ENCODE measurements at places on chromosomes 2 and 18. TPM values are rescaled to one million over a fixed set of nuclear protein-coding genes. Genes with fewer than 3 reads are reported as not detected.

DNA sequence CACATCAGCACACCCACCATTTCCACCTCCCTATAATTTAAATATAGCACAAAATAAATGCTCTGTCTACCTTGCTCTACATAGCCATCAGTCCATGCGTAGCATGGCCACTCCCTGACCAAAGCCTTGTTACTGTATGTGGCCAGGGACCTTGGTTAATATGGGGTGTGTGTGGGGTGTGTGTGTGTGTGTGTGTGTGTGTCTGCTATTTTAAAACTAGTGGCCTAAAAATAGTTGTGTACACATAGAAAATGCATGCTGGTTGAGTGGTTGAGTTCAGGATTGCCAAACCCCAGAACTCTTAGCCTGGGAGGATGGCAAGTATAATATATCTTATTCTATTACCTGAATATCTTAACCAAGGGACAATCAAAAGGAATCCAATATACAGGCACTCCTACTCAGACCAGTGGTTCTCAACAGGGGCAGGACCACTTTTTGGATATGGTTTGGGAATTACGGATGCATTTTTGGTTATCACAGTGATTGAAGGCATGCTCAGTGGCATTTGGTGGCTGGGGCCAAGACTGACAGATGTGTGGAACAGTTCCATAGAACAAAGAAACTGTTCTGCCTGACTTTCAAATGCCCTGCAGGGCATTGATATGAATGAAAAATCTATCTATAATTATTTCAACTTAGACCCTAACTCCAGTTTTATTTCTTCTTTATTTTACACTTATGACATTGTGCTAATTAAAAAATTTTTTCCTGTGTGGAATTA, 72.3 kb upstream of the PSME4 start:
- H3K36me3 ChIP-seq = no peaks in the 10 kb centered on the region
- no peak overlapping the region for H3K4me3 ChIP-seq

POLE4 gene
- total RNA-seq = 101 TPM

GRCh38 chr2:196205011-196205766, 33.8 kb upstream of the STK17B start:
- no peak overlapping the region for H3K27ac ChIP-seq
- H3K27me3 ChIP-seq = no peaks in the 10 kb centered on the region
- H3K36me3 ChIP-seq = no peaks in the 10 kb centered on the region
- DNase-seq = no peak
- H3K4me3 ChIP-seq = no peak overlapping the region

DNA sequence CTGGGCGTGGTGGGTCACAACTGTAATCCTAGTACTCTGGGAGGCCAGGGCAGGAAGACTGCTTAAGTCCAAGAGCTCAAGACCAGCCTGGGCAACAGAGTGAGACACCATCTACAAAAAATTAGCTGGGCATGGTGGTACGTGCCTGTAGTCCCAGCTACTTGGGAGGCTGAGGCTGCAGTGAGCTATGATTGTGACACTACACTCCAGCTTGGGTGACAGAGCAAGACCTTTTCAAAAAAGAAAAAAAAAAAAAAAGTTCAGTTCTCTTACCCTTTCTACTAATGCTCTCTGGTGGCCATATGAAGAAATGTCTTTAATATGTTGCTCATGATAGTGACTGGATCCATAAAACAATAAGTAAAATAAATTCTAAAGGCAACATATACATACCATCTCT, 14.9 kb downstream of the TYW5 start:
- H3K27ac ChIP-seq = no peak overlapping the region
- no peak overlapping the region for H3K4me3 ChIP-seq
- H3K27me3 ChIP-seq = no peaks in the 10 kb centered on the region
- no peaks in the 10 kb centered on the region for H3K36me3 ChIP-seq

- H3K4me3 ChIP-seq = no peak overlapping the region
- no peaks in the 10 kb centered on the region for H3K36me3 ChIP-seq
- DNase-seq = no peak
- H3K4me1 ChIP-seq = peaks cover 9% of the 10 kb centered on the region
- H3K27me3 ChIP-seq = no peaks in the 10 kb centered on the region
Measured at GRCh38 chr2:240689975-240690374, 1.7 kb upstream of the AQP12A start.

C2orf80 gene
- total RNA-seq = not detected

GRCh38 chr2:28088970-28089369, 198.4 kb downstream of the BABAM2 start:
- H3K27ac ChIP-seq = no peak overlapping the region
- no peak overlapping the region for H3K4me3 ChIP-seq
- peaks cover 10% of the 10 kb centered on the region for H3K4me1 ChIP-seq
- no peak for DNase-seq
- no peaks in the 10 kb centered on the region for H3K36me3 ChIP-seq

DNA sequence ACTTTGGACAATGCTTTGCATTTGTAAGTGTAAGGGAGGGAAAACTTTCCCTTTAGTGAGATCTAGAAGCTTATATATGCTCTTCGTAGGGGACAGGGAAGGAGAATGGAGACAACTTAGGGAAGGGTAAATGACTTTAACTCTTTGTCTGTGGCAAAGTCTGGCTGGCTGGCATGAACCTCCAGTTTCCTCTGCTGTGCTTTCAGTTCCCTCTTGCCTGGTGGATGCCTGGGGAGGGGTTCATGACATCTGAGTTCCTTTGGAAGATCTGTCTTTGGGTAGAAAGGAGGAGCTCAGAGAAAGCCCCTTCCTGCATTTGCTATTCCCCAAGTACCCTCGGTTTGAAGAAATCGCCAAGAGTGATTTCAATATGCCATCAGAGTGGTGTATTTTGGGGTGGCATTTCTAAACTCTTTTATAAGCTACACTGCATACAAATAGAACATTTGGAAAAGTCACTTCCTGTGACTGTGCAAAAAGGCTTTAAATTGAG, 143.6 kb downstream of the VAPA start:
- H3K36me3 ChIP-seq = no peaks in the 10 kb centered on the region
- DNase-seq = no peak
- H3K4me1 ChIP-seq = no peaks in the 10 kb centered on the region

DNA sequence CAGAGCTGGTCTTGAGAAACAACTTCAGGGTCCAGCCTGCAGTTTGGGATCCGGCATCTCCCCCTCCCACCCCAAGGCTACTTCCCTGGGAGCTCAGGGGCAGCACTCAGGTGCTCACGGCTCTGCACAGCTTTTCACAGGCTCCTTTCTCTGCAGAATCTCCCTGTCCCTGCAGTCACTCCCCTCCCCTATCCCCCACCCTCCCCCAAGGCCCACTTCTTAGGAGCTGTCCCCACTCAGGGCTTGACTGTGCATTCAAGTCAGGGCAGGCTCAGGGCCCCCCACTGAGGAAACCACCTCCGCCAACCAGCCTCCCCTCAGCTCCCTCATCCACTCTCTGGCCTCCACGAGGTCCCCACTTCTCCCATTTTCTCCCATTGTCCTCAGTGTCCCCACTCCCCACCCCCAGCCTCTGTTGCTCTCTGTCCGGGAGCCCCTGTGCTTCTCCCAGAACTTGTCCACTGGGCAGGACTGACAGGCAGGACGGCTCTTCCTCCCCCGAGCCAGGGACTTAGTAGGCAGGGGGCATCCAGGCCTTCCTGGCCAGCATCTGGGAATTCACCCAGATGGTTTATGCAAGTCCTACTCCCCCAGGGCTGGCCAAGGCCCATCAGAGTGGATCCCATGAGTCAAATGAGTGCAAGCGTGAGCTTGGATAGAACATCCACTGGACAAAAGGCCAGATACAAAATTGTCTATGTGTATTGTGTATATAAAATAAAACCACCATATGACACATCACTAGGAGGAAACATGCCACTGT, 7.6 kb downstream of the NMUR1 start:
- DNase-seq = no peak
- H3K4me1 ChIP-seq = no peaks in the 10 kb centered on the region
- no peak overlapping the region for H3K27ac ChIP-seq

DNA sequence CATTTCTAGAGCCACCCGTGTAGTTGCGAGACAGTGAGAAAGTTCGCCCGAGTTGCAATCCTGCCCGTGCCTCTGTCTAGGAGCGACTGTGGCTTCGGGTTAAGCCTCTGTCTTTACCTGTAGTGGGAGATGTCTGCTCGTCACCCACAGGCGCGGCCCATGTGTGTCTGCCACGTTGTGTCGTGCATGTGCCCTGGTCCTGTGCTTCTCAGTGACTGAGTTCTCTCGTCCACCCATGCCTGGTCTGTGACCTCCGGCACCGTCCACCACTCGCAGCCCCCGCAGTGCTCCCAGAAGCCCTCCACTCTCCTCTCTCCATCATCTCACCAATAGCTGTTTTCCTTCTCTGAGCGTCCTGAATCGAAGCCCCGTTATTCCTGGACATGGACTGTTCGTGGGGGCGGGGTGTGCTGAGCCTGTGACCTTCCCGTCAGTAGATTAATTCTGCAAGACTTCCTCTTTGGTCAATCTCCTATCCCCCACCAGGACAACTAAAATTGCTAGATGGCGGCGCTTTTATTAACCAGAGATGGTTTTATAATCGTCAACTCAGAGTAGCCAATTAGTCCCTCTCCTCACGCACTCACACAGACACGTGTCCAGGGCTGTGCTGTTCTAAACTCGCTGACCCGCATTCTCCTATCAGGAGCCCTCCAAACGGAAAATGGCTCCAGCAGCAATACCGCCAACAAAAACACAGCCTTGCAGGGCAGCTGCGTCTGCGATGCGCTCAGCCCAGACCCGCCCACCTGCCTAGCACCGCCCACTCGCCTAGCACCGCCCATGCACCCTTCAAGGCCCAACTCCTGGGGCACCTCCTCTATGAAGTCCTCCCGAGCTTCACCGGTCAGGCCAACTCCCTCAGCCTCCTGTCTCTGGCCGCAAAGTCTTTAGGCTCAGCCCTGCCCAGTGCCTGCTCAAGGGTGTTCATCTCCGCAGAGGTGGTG, 119.4 kb downstream of the TWIST2 start:
- H3K4me1 ChIP-seq = 0 out of 2 replicates have a peak, but pooled peaks cover 6% of the 10 kb centered on the region
- DNase-seq = no peak
- H3K27me3 ChIP-seq = no peaks in the 10 kb centered on the region
- H3K36me3 ChIP-seq = no peaks in the 10 kb centered on the region
- no peak overlapping the region for H3K4me3 ChIP-seq

GRCh38 chr2:88195246-88195645, 25.1 kb downstream of the THNSL2 start:
- H3K27ac ChIP-seq = no peak overlapping the region
- H3K27me3 ChIP-seq = no peaks in the 10 kb centered on the region
- no peak overlapping the region for H3K4me3 ChIP-seq
- no peaks in the 10 kb centered on the region for H3K4me1 ChIP-seq

DNA sequence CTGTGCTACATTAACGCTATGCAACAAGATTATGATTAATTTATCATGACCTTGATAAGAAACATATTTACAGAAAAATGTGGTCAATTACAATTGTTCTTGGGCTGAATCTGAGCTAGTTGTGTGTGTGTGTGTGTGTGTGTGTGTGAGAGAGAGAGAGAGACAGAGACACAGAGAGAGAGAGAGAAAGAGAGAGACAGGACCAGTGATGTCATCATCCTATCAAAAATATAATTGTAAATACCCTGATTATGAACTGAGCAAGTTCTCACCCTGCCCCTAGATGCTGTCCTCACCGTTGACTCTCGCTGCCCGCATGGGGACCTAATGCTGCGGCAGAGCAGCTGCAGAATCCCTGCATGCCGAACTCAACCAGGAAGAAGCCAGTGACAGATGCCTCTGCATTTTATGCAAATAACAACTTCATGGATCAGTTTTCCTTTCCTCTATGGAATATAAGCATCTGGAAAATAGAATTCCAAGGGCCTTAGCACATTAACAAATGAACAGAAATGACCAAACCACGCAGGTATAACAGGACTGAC, 512.5 kb downstream of the PLCL1 start:
- no peak overlapping the region for H3K27ac ChIP-seq
- H3K27me3 ChIP-seq = no peaks in the 10 kb centered on the region
- no peak for DNase-seq
- no peak overlapping the region for H3K4me3 ChIP-seq
- no peaks in the 10 kb centered on the region for H3K4me1 ChIP-seq

- no peaks in the 10 kb centered on the region for H3K27me3 ChIP-seq
- no peak for DNase-seq
- H3K4me1 ChIP-seq = no peaks in the 10 kb centered on the region
Measured at GRCh38 chr2:2573658-2574293, 242.7 kb upstream of the MYT1L start.

DNA sequence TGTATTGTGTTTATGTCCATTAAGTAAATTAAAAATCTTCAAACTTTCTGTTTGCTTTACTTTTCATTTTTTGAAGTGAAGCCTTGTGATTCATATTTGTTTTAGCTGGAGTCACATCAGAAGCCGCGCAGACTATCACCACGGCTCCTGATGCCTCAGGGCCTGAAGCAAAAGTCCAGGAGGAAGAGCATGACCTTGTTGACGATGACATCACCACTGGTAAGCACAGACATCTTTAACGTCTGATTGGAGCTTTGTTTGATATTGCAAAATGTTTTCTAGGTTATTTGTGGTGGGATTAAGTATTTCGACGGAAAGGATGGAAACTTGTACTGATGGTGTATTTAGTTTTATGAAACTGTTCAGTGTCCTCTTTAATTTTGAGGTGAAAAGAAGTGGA, 164.8 kb downstream of the WDR7 start:
- no peaks in the 10 kb centered on the region for H3K36me3 ChIP-seq
- no peak overlapping the region for H3K4me3 ChIP-seq
- no peaks in the 10 kb centered on the region for H3K27me3 ChIP-seq
- H3K27ac ChIP-seq = no peak overlapping the region

FAM124B gene
- total RNA-seq = not detected

MC5R gene
- total RNA-seq = not detected

GRCh38 chr2:72674982-72675915, 150.6 kb downstream of the EXOC6B start:
- no peak overlapping the region for H3K27ac ChIP-seq
- H3K4me1 ChIP-seq = peaks cover 21% of the 10 kb centered on the region
- no peak overlapping the region for H3K4me3 ChIP-seq
- DNase-seq = no peak

- no peaks in the 10 kb centered on the region for H3K36me3 ChIP-seq
- DNase-seq = no peak
- no peaks in the 10 kb centered on the region for H3K27me3 ChIP-seq
- H3K4me1 ChIP-seq = no peaks in the 10 kb centered on the region
Measured at GRCh38 chr2:98948956-98949739, 13.1 kb upstream of the CRACDL start.

DNA sequence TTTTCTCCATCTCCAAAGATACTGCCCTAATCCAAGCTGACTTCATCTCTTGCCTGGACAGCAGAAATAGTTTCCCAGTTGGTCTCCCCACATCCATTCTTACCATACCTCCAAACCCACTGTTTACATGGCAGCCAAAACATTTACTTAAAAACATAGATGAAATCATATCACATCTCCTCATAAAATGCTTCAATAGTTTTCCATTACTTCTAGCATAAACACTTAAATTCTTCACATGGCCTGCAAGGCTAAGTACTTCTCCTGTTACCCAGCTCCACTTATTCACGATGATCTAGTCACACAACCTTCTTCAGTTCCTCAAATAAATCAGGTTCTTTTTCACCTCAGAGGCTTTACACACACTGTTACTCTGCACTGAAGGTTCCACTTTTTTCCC, 185.8 kb upstream of the ACVR2A start:
- DNase-seq = no peak
- H3K4me1 ChIP-seq = no peaks in the 10 kb centered on the region
- no peak overlapping the region for H3K4me3 ChIP-seq
- no peak overlapping the region for H3K27ac ChIP-seq
